Nephron progenitor cell (in vitro differentiated cells): ENCODE measurements at places on chromosomes 2 and 18.
A peak's percentile ranks its signal among the peaks of the same experiment; 100 is the strongest.

- H3K4me3 ChIP-seq = no peak overlapping the region
- H3K36me3 ChIP-seq = no peaks in the 10 kb centered on the region
- H3K27me3 ChIP-seq = peaks cover 8% of the 10 kb centered on the region
- H3K4me1 ChIP-seq = peaks cover 5% of the 10 kb centered on the region
Measured at GRCh38 chr2:126227250-126227649, 428.7 kb upstream of the GYPC start.

GRCh38 chr2:165011199-165011598 lies 55.9 kb upstream of the SLC38A11 start:
- DNase-seq = no peak
- no peak overlapping the region for H3K4me3 ChIP-seq
- no peak overlapping the region for H3K27ac ChIP-seq
- no peaks in the 10 kb centered on the region for H3K36me3 ChIP-seq
- H3K27me3 ChIP-seq = peaks cover 4% of the 10 kb centered on the region
- H3K4me1 ChIP-seq = no peaks in the 10 kb centered on the region

DNA sequence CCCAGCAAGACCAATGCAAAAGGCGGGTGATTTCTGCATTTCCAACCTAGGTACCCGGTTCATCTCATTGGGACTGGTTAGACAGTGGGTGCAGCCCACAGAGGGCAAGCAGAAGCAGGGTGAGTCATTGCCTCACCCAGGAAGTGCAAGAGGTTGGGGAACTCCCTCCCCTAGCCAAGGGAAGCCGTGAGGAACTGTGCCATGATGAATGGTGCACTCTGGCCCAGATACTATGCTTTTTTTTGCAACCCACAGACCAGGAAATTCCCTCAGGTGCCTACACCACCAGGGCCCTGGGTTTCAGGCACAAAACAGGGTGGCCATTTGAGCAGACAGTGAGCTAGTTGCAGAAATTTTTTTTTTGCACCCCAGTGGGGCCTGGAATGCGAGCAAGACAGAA lies 662.6 kb upstream of the ACVR2A start:
- H3K27ac ChIP-seq = no peak overlapping the region
- H3K36me3 ChIP-seq = no peaks in the 10 kb centered on the region
- no peaks in the 10 kb centered on the region for H3K4me1 ChIP-seq
- no peak for DNase-seq
- peaks cover 10% of the 10 kb centered on the region for H3K27me3 ChIP-seq
- no peak overlapping the region for H3K4me3 ChIP-seq

GRCh38 chr18:12008842-12009580 lies 27.7 kb downstream of the IMPA2 start:
- H3K4me3 ChIP-seq = no peak overlapping the region
- H3K4me1 ChIP-seq = peaks cover 59% of the 10 kb centered on the region
- peaks cover 27% of the 10 kb centered on the region for H3K36me3 ChIP-seq
- H3K27ac ChIP-seq = no peak overlapping the region

GRCh38 chr18:76874642-76875389 lies 52.5 kb downstream of the ZNF236 start:
- H3K27ac ChIP-seq = no peak overlapping the region
- no peaks in the 10 kb centered on the region for H3K27me3 ChIP-seq
- peaks cover 22% of the 10 kb centered on the region for H3K36me3 ChIP-seq

GRCh38 chr2:136212426-136213378 lies 94.8 kb upstream of the CXCR4 start:
- H3K27me3 ChIP-seq = peaks cover 7% of the 10 kb centered on the region

- DNase-seq = no peak
- no peak overlapping the region for H3K4me3 ChIP-seq
- no peak overlapping the region for H3K27ac ChIP-seq
- no peaks in the 10 kb centered on the region for H3K36me3 ChIP-seq
- H3K27me3 ChIP-seq = peaks cover 12% of the 10 kb centered on the region
Measured at GRCh38 chr2:133976659-133977058, 277.2 kb upstream of the MGAT5 start.

- no peak for DNase-seq
- no peak overlapping the region for H3K27ac ChIP-seq
- H3K27me3 ChIP-seq = peaks cover 19% of the 10 kb centered on the region
- H3K4me1 ChIP-seq = peaks cover 19% of the 10 kb centered on the region
- no peak overlapping the region for H3K4me3 ChIP-seq
Measured at GRCh38 chr18:50469380-50469781, 90.5 kb upstream of the MAPK4 start.

GRCh38 chr2:95344656-95345055 lies 47.5 kb downstream of the KCNIP3 start:
- no peaks in the 10 kb centered on the region for H3K36me3 ChIP-seq
- H3K27ac ChIP-seq = no peak overlapping the region
- DNase-seq = no peak
- peak overlapping the region; percentile 25 for H3K4me3 ChIP-seq

- peaks cover 9% of the 10 kb centered on the region for H3K4me1 ChIP-seq
- H3K27me3 ChIP-seq = peaks cover 9% of the 10 kb centered on the region
- DNase-seq = no peak
- no peak overlapping the region for H3K4me3 ChIP-seq
- H3K27ac ChIP-seq = peak overlapping the region; percentile 66
- H3K36me3 ChIP-seq = no peaks in the 10 kb centered on the region
Measured at GRCh38 chr2:240320204-240320993, 115.1 kb upstream of the GPC1 start.

DNA sequence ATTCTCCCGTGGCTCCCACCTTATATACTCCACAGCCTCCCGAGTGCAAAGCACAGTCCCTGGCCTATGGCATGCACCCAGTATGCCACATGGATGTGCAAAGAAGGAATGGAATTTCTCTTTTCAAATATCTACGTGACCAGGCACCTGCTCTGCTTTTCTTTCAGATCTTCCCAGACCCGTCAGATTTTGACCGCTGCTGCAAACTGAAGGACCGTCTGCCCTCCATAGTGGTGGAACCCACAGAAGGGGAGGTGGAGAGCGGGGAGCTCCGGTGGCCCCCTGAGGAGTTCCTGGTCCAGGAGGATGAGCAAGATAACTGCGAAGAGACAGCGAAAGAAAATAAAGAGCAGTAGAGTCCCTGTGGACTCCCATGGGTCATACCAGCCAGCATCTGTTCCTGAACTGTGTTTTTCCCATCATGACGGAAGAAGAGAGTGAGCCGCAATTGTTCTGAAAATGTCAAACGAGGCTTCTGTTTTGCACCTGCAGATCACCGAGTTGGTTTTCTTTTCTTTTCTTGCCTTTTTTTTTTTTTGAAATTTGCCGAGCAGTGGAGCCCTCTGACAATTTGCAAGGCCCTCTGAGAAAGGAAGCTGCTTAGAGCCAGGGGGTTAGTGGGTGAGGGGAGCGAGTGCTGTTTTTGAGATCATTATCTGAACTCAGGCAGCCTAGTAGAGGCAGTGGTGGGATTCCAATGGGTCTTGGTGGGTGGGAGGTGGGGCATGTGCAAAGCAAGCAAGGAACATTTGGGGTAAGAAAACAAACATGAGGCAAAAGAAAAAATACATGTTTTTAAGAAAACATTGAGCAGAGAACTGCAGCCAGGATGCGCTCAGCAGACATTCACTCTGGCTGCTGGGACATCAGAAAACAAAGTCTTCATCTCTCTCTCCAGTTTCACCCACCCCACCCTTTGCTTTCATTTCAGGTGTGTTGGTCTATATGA lies 26.2 kb downstream of the LBH start:
- H3K4me1 ChIP-seq = peaks cover 34% of the 10 kb centered on the region
- DNase-seq = no peak
- peaks cover 32% of the 10 kb centered on the region for H3K36me3 ChIP-seq
- H3K4me3 ChIP-seq = peak overlapping the region; percentile 25
- H3K27ac ChIP-seq = peak overlapping the region; percentile 19
- H3K27me3 ChIP-seq = no peaks in the 10 kb centered on the region

- H3K27ac ChIP-seq = peak overlapping the region; percentile 77
- no peak overlapping the region for H3K4me3 ChIP-seq
- H3K4me1 ChIP-seq = peaks cover 7% of the 10 kb centered on the region
- peaks cover 8% of the 10 kb centered on the region for H3K27me3 ChIP-seq
Measured at GRCh38 chr2:46239847-46240181, 57.4 kb upstream of the EPAS1 start.

- no peak overlapping the region for H3K4me3 ChIP-seq
- H3K27me3 ChIP-seq = no peaks in the 10 kb centered on the region
- no peak for DNase-seq
- no peak overlapping the region for H3K27ac ChIP-seq
- no peaks in the 10 kb centered on the region for H3K4me1 ChIP-seq
- H3K36me3 ChIP-seq = peaks cover 25% of the 10 kb centered on the region
Measured at GRCh38 chr18:32688821-32689220, 84.0 kb downstream of the KLHL14 start.

DNA sequence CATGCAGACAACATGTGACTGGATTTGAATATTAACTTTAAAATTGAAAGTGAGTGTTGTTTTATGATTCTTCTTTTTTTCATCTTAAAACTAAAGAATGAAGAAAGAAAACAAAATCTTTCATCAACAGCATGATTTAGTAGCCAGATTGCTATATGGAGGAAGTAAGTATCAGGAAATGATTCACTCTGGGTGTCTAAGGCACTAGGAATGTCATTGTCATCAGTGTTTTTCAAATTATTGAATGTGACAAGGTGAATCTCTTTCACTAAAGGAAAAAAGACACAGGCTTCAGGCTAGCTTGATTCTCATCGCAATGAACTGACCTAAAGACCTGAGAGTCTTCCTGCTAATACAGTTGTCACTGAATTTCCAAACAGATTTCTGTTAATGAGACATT lies 430.1 kb downstream of the FBXO15 start:
- DNase-seq = no peak
- peaks cover 13% of the 10 kb centered on the region for H3K4me1 ChIP-seq
- no peak overlapping the region for H3K27ac ChIP-seq
- no peak overlapping the region for H3K4me3 ChIP-seq

GRCh38 chr2:208315081-208315788 lies 49.2 kb downstream of the PIKFYVE start:
- H3K36me3 ChIP-seq = peaks cover 63% of the 10 kb centered on the region
- no peak for DNase-seq
- H3K27ac ChIP-seq = no peak overlapping the region
- no peak overlapping the region for H3K4me3 ChIP-seq

- H3K36me3 ChIP-seq = peaks cover 15% of the 10 kb centered on the region
- no peak overlapping the region for H3K27ac ChIP-seq
- no peak for DNase-seq
Measured at GRCh38 chr2:19714926-19715325, 186.9 kb downstream of the TTC32 start.

DNA sequence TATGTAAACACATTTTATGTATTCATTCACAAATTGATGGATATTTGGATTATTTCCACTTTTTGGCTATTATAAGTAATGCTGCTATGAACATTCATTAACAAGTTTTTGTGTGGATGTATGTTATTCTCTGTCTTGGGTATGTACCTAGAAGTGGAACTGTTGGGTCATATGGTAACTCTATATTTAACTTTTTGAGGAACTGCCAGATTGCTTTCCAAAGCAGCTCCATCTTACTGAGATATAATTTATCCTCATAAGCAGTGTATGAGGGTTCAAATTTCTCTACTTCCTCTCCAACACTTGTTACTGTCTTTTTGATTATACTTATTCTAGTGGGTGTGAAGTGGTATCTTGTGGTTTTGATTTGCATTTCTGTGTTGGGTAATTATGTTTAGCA lies 7.1 kb upstream of the EML6 start:
- no peaks in the 10 kb centered on the region for H3K4me1 ChIP-seq
- H3K4me3 ChIP-seq = no peak overlapping the region
- DNase-seq = no peak
- H3K36me3 ChIP-seq = no peaks in the 10 kb centered on the region
- peaks cover 56% of the 10 kb centered on the region for H3K27me3 ChIP-seq

DNA sequence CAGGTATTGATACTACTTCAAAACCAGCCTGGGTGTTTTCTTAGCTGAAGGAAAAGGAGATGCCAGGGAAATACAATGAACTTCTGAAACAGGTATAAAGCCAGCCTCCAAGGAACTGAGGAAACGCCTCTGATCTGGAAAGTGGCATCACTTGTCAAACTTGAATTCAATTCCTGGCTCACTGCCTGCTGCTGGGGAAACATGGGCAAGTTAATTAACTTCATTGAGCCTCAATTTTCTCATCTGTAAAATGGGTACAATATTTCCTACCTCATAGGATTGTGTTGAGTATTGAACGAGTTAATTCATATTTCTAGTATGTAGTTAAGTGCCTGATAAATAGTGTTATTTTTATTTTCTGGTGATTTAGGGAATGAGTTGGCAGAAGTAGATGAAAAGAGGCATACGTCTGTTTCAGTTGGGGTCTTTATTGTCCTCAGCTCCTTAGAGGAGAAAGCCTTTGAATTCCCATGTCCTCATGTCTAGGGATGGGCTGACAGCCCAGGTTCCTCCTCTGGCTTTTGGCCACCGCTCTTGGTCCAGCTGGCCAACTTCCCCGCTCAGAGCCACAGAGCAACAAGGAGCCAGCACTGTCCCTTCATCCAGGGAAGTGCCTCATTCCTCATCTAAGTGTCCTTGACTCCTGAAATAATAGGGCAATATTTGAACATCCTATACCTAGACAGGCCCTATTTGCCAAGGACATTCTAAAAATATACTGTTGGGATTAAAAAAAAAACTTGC lies 210.5 kb upstream of the GATA6 start:
- DNase-seq = no peak
- H3K4me3 ChIP-seq = no peak overlapping the region
- H3K27ac ChIP-seq = no peak overlapping the region
- H3K4me1 ChIP-seq = peaks cover 12% of the 10 kb centered on the region
- peaks cover 24% of the 10 kb centered on the region for H3K27me3 ChIP-seq
- peaks cover 4% of the 10 kb centered on the region for H3K36me3 ChIP-seq
